HEK293T (cell line): ENCODE measurements at places on chromosomes 5 and 9.

- DNase-seq: no peak
Observed at GRCh38 chr9:2023532-2023931, 8.4 kb downstream of the SMARCA2 start.

DNA sequence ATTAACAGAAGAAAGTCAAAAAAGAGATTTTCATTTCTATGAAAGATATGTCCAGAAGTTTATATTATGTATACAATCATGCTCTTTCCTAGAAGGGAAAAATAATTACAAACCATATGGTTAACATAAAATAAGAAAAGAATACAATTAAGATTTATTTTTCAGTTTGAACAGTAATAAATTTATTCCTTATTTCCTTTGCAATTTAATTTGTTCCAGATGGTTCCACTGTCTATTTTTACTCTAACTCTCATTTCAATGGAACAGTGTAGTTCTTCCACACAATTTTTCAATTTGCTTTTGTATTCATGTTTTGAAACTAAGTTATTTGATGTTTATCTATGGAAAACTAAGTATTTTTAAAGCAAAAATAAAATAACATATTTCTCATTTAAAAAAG lies 1026.3 kb downstream of the TAF11L14 start:
- no peak for DNase-seq

- no peak for DNase-seq
Observed at GRCh38 chr9:130284690-130285089, 19.1 kb downstream of the HMCN2 start.

GRCh38 chr9:126885131-126885641 lies 24.7 kb downstream of the ZBTB34 start:
- no peak for DNase-seq

GRCh38 chr5:143470120-143470519 lies 66.6 kb upstream of the NR3C1 start:
- no peak for DNase-seq

GRCh38 chr9:117612317-117612716 lies 91.9 kb upstream of the TLR4 start:
- no peak for DNase-seq

- DNase-seq: no peak
Observed at GRCh38 chr9:138069731-138070456, 192.3 kb downstream of the CACNA1B start.

DNA sequence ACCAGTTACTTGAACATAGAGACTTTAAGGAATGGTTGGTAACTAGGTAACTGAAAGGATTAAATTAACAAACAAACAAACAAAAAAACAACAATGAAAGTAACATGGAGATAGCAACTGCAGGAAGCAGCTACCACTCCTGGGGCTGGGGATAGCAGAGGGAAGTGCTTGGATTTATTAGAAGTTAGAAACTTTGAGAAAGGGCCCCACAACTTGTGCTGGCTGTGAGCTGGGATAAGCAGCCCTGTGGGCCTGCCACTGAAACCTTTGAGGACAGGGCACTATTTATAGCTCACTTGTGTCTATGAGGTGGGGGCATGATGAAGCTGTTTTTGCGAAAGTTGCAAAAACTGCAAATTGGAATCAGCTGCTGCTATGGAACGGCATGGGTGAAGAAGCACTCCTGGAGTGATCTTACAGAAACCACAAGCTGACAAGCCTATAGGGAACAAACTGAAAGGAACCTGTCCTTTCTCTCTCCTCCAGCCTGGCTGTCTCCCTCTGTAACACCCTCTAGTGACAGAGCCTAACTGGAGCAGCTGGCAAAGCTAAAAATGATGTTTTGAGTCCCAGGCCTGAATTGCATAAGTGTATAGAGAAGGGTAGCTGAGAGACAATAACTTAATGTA lies 91.4 kb upstream of the RANBP6 start:
- peak; percentile 15 for DNase-seq

DNA sequence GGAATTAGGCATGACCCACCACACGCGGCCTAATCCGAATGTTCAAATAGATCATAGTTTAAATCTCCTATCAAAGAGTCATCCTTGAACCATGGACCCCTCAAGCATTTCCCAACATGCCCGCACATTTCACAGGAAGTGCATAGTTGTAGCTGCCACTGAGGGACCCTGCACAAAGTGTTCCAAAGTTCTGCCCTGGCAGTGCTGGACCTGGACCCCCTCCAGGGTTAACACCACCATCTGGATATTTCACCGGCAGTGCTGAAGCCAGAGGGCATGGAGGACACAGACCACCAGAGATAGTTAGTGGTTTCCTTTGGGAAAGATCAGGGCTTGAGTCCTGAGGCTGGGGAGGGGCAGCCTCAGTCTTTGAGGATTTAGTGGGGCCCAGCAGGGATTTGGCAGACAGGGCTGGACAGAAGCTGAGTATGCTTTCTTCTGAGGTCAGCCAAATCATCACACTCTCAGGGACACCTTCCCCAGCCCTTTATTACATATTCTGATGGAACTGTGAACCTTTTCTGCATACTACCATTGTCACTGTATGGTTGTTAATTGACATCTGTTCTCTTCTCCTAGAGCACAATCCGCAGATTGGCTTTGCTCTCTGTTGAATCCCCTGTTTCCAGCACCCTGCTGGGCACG lies 143.6 kb upstream of the EFNA5 start:
- no peak for DNase-seq

GRCh38 chr9:134301387-134302129 lies 24.7 kb upstream of the RXRA start:
- no peak for DNase-seq

DNA sequence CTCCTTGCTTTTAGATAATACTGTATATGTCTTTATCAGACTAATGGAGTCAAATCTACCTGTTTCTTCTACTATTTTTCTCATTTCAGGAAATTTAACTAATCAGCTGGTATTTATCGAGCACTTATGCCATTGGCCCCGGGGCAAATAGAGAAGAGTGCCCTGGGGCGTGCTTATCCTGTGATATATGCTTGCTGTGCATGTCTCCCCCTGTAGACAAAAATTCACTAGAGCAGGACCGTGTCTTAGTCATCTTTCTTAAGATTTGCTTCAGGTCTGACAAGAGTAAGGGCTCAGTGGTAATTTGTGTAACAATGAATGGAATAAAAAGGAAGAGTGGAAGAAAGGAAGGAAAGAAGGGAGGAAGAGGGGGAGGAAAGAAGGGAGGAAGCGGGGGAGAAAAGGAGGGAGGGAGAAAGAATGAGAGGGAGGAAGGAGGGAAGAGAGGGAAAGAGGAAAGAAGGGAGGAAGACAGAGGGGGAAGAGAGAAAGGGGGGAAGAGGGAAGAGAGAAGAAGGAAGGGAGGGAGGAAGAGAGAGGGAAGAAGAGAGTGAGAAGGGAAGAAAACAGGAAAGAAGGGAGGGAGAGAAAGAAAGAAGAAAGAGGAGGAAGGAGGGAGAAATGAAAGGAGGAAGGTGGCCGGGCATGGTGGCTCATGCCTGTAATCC lies 295.7 kb upstream of the PANK3 start:
- peak; percentile 40 for DNase-seq

DNA sequence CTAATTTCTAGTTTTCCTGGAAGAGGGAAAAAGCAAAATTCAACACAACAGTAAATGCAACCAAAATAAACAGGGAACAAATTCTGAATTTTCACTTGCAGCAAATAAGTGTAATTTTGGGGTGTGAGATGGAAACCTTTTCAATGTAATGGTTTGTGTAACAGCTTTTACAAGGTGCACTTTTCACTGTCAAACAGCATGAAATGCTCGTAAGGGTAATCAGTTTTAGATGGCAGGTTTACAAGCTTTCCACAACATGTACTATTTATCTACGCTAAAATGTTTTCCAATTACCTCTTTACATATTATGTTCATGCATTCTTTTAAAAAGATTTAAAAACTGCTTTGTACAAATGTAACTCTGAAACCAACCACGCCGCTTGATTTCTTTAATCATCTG lies 115.3 kb downstream of the RFX3 start:
- DNase-seq: no peak

DNA sequence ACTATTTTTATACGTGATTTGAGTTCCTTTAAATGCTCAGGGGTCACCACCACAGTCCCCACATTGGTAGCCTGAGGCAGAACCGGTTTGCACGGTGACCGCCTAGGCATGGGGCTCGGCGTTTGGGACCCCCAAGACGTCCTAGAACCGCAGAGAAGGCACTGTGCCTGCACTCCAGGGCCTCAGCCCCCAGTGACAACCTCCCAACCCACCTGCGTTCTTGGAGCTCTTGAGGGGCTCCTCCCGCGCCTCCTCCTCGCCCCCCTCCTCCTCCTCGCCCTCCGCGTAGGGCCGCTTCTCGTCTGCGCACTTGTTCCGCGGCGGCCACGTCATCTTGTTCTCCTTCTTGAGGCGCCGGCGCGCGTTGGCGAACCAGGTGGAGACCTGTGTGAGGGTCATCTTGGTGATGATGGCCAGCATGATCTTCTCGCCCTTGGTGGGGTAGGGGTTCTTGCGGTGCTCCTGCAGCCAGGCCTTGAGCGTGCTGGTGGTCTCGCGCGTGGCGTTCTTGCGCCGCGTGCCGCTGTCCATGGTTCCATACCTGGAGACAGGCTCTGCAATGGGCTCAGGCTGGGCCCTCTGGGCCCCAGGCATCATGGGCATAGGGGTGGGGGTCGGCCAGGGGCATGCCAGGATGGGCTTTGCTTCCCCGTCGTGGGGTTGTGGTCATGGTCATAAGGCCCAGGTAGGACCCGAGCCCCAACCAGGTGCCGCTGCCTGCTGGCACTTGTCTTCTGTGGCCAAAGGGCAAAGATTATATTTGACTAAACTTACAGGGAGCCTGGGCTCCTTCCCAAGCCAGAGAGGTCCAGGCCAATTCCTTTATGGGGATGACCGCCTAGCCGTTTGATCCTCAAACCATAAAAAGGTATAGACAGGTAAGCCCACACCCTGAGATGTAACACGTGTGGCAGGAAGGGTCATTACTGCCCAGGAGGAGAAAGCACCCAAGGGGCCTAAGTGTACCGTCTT lies 3.1 kb downstream of the IRX4 start:
- DNase-seq: no peak

DNA sequence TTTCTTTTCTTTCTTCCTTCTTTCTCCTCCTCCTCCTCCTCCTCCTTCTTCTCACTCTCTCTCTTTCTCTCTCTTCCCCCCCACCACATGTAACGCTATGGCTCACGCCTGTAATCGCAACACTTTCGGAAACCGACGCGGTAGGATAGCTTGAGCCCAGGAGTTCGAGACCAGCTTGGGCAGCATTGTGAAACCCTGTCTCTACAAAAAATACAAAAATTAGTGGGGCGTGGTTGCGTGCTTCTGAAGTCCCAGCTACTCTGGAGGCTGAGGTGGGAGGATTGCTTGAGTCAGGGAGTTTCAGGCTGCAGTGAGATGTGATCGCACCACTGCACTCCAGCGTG lies 736 bp upstream of the GLDC start:
- DNase-seq: no peak
